ENCODE measurements at places on chromosomes 4 and X. TPM values are rescaled to one million over a fixed set of nuclear protein-coding genes. Genes with fewer than 3 reads are reported as not detected.

VCX3A gene
- not detected for total RNA-seq

CLDN22 gene
- not detected for total RNA-seq

MAGEC1 gene
- not detected for total RNA-seq

TRAM1L1 gene
- total RNA-seq: 21.6 TPM

PGM2 gene
- total RNA-seq: 18.5 TPM

ARFIP1 gene
- total RNA-seq: 44.1 TPM

NUP62CL gene
- total RNA-seq: 4.7 TPM

CFP gene
- 1.3 TPM for total RNA-seq

CXCL1 gene
- not detected for total RNA-seq

CXXC4 gene
- total RNA-seq: 79.8 TPM

SLC2A9 gene
- total RNA-seq: 7.2 TPM

CYP2U1 gene
- 15.7 TPM for total RNA-seq

SATL1 gene
- 3.1 TPM for total RNA-seq

FAM184B gene
- 3.1 TPM for total RNA-seq

ENOX2 gene
- total RNA-seq: 3.8 TPM

CENPVL1 gene
- total RNA-seq: 2.5 TPM

RBMXL3 gene
- not detected for total RNA-seq

FGFR3 gene
- 13.8 TPM for total RNA-seq

GPR50 gene
- not detected for total RNA-seq

RHOXF2 gene
- total RNA-seq: not detected

PCSK1N gene
- 63.5 TPM for total RNA-seq

VCX3B gene
- total RNA-seq: not detected

CABS1 gene
- total RNA-seq: not detected

SHISA3 gene
- not detected for total RNA-seq

LANCL3 gene
- total RNA-seq: 1.3 TPM

FRAS1 gene
- 16.0 TPM for total RNA-seq

DCLK2 gene
- total RNA-seq: 203 TPM

RTL9 gene
- 0.63 TPM for total RNA-seq

RAI2 gene
- 5.6 TPM for total RNA-seq

LAS1L gene
- 24.7 TPM for total RNA-seq

ESX1 gene
- total RNA-seq: not detected

UBA6 gene
- 148 TPM for total RNA-seq

IL1RAPL1 gene
- 16.0 TPM for total RNA-seq

MAGEB17 gene
- total RNA-seq: not detected

Data from parietal lobe (tissue), 2 donors.